ENCODE measurements at places on chromosomes 4 and X. TPM values are rescaled to one million over a fixed set of nuclear protein-coding genes. Genes with fewer than 3 reads are reported as not detected.

Gene CTAG2
- not detected for total RNA-seq

Gene MID2
- 21.2 TPM for total RNA-seq

Gene NLGN4X
- total RNA-seq = 51.3 TPM

Gene PPP4R3C
- not detected for total RNA-seq

Gene BRCC3
- 13.1 TPM for total RNA-seq

DNA sequence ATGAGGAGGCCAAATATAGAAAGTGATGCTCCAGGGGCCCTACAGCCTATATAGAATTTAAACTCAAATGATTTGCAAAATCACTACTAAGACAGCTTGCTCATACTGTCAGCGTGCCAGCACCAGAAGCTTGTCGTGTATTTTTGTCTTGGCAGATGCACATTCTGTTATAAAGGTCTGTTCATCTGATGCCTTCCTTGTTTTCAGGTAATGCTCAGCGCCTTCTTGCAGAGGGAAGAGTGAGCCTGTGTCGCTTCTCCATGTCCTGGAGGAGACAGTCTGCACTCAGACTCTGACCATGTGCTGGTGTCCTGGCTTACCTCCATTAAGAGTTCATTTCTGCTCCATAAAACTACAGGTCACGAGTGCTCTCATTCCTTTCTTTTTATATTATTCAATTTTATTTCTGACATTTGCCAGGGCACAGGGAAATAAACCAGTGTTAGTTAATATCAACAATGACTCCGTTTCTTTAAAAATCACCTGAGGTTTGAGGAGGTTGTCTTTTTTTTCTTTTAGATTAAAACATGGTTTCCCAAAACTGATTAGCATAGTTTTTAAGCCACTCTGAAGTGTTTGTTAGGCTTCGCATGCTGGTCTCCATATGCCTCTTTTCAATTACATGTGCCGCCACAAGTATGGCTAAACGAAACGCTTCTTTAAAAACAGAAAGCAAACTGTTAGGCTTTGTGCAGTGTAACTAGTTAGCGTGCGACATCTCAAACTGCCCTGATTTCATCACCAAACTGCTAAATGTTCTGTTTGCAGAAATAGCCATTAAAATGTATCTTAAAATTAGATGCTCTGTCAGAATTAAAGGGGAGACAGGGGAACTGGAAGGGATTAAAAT lies 215.2 kb upstream of the GK2 start:
- peak; percentile 17 for DNase-seq

DNA sequence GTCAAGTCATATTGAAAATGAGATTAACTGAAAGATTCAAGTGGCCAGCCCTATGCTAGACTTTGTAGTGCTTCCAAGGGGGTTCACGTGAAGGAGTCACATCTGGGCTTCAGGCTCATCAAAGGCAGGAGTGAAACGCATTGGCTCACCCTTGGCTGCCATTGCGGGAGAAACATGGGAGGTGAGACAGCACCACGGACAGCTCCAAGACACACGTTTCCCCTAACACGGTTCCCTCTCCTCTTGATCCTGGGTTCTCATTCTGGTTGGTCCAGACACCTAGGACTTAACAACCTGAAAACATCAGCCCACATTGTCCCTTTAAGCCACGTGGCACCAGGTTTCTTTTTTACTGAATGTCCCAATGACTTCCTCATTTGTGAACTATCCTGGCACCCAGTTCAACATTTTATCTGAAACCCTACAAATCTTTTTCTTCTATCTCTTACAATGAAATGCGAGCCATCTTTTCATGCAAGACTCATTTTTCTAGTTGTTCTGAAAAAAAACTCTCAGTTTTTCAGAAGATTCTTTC lies 279.0 kb upstream of the VCX3A start:
- DNase-seq = no peak

DNA sequence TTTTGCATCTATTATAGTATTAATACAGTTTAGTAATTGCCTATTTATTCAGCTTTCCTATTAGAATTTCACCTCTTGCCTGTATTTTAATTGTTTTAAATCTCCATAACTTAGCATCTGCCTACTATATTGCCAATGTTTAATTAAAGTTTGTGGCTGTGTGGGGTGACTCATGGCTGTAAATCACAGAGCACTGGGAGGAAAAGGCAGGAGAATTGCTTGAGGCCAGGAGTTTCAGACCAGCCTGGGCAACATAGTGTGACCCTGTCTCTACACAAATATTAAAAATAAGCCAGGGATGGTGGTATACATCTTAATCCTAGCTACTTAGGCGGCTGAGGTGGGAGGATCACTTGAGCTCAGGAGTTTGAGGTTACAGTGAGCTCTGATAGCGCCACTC lies 14.5 kb upstream of the CCSER1 start:
- DNase-seq = no peak

DNA sequence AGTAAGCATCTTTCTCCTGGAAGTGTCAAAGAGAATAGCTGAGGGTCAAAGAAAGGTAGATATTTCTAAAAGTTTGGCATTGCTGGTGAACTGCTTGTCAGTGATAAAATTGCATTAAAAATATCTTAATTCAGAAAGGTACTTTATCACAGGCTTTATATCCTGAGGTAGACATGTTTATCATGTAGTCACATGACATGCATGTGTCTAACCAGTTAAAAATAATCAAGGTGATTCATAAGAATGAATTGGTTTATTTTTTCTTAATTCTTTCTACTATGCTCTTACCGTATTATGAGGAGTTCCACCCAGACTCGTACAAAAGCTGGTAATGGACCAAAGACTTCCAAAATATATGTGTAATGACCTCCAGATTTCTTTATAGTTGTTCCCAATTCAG lies 6.1 kb downstream of the SLC7A11 start:
- DNase-seq = no peak

DNA sequence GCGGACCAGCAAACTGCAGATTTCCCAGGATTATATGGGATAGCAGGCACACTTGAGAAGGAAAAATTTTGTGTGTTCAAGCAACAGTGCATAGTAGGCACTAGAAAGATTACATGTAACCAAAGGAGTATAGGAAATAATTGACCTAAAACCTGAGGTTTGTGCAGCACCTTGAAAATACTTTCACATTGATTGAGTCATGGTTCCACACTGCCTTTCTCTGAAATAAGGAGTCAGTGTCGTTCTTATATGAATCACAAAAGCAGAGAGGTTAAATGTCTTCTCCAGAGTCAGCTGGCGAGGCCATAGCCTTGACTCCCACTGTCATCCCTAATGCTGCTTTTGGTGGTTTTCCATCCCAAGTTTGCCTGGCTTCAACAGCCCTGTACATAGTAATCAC lies 138.9 kb downstream of the SOWAHB start:
- DNase-seq = no peak

DNA sequence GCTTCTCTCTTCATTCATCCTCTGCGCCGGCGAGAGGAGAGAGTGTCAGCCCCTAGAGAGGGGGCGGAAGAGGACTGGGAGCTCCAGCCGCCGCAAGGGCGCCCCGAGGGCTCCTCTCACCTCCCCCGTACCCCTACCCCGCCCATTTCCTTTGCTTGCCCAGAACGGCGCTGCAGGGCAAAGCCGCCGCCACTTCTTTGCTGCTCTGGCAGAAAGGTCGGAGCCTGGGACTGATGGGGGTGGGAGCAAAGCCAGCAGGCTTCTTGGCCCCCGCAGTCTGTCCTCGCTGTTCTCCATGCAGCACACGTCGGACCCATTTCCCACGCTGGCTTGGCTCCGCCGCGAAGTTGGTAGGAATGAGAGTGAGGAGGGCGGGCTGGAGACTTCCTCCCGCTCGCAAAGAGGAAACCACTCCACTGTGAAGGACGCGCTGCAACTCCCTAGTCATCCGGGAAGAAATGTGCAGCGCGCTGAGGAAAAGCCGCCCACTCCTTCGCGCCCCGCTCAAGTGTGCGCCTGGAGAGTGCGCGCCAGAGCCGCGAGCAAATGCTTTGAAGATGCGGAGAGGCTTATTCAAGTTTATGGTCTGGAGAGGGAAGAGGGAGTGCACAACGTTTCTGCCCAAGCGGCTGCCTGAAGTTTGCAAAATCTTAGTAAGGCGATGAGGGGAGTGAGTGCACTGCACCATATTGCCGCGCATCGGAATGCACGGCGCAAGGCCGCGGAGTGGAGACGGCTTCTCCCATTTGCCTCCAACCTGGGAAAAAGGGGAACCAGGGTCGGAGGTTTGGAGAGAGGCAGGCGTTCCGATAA lies 2.8 kb upstream of the PCDH7 start:
- DNase-seq = no peak

- DNase-seq = no peak
These were observed 10.2 kb upstream of the CRLF2 start for GRCh38 chrX:1222531-1223241.

- DNase-seq = no peak
These were observed 15.4 kb upstream of the PRRG3 start for GRCh38 chrX:151679798-151680402.

GRCh38 chr4:151712777-151713176 lies 48.0 kb downstream of the GATB start:
- DNase-seq = no peak

GRCh38 chr4:66606908-66607307 lies 936.6 kb upstream of the EPHA5 start:
- DNase-seq = no peak

DNA sequence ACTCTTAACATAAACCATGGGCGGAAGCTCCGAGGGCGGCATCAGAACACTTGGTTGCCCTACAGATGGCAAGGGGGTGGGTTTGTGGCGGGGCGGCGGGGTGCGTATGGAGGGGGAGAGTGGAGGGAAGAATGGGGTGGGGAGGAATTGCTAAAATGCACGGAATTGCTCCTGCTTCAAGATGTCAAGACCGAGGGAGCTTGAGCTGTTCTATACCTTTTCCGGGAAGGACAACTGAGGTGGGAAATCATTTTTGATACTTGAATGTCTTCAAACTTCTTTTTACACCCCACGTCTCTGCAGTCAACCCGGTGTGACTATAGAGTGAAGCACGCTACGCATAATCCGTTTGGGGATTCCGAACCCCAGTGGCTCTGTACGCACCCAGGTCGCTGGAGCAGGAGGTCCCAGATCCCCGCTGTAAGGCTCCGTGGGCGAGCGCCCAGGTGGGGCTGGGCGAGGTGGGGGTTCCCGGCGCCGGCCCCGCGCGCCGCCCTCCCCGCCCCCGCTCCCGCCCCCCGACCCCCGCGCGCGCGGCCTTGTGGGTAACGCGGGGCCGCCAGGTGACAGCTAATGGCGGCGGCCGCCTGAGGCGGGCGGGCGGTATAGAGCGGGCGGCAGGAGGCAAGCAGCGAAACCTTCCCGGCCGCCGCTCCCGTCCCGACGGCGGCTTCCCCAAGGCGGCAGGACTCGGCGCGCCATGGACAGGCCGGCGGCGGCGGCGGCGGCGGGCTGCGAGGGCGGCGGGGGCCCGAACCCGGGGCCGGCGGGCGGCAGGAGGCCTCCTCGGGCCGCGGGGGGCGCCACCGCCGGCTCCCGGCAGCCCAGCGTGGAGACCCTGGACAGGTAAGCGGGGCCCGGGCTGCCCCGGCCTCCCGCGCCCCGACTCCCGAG lies at the start of gene MTMR1:
Gene MTMR1, plus strand, starts transcription at position 566 of the 894 bp plus-strand sequence. Its CDS starts 135 bp downstream, at position 701.
- peak; percentile 66 for DNase-seq

DNA sequence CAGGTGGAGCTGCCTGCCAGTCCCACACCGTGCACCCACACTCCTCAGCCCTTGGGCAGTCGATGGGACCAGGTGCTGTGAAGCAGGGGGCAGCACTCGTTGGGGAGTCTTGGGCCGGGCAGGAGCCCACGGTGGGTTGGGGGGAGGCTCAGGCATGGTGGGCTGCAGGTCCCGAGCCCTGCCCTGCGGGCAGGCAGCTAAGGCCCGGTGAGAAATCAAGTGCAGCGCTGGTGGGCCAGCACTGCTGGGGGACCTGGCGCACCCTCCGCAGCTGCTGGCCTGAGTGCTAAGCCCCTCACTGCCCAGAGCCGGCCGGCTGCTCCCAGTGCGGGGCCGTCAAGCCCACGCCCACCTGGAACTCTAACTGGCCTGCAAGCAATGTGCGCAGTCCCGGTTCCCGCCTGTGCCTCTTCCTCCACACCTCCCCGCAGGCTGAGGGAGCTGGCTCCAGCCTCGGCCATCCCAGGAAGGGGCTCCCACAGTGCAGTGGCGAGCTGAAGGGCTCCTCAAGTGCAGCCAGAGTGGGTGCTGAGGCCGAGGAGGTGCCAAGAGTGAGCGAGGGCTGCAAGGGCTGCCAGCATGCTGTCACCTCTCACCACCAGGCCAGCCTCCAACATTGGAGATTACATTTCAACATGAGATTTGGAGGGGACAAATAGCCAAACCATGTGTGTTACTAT lies 197.2 kb downstream of the NPNT start:
- DNase-seq = no peak

- no peak for DNase-seq
These were observed 45.9 kb downstream of the TEC start for GRCh38 chr4:48223633-48224295.

- DNase-seq = no peak
These were observed 1236.5 kb upstream of the TENM3 start for GRCh38 chr4:181006499-181007260.

DNA sequence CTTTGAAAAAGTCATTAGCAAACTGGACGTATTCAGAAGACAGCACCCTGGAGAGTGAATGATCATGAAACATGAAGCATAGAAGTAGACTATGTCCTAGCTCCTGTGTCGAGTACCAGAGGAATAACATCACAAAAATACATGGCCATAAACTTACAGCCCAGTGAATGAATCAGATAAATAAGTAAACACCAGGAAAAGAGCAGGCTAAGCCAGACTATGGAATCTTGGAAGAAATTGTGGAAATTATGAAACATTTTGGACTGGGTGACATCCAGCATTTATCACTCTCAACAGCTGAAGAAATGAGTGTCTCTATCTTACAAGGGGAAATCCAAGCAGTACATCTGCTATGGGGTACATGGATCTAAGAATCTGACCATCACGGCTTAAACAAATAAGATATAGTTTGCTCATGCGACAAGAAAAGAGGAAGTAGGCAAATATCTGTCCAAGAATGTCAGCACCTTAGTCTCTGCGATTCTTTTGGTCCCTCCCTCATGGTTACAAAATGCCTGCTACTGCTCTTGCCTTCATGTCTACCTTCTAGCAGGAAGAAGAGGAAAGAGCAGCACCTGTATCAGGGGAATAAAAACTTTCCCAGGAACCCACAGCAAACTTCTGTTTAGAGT lies 481.5 kb downstream of the BCOR start:
- DNase-seq = no peak

DNA sequence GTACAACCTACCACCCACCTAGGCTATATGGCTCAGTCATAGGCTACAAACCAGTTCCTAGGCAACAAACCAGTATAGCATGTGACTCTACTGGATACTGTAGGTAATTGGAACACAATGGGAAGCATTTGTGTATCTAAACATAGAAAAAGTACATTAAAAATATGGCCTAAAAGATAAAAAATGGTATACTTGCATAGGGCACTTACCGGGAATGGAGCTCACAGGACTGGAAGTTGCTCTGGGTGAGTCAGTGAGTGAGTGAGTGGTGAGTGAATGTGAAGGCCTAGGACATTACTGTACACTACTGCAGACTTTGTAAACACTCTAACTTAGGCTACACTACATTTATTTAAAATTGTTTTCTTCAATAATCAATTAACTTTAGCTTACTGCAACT lies 139.2 kb upstream of the RBPJ start:
- DNase-seq = no peak

- no peak for DNase-seq
These were observed 109.5 kb upstream of the TEX13C start for GRCh38 chrX:125210146-125210545.

GRCh38 chr4:38682336-38682735 lies 18.3 kb downstream of the KLF3 start:
- no peak for DNase-seq
